ENCODE measurements at places on chromosomes 5 and 9. TPM values are rescaled to one million over a fixed set of nuclear protein-coding genes. Genes with fewer than 3 reads are reported as not detected.

Gene GCNT4
- 2.3 TPM for total RNA-seq

Gene STK32A
- 6.9 TPM for total RNA-seq

Gene PCDHB5
- 9.8 TPM for total RNA-seq

Gene TAF11L4
- total RNA-seq: not detected

Gene IFNA13
- not detected for total RNA-seq

Gene BNC2
- total RNA-seq: 15.8 TPM

- no peak for DNase-seq
Observed at GRCh38 chr9:94952565-94953373, 226.3 kb downstream of the AOPEP start.

DNA sequence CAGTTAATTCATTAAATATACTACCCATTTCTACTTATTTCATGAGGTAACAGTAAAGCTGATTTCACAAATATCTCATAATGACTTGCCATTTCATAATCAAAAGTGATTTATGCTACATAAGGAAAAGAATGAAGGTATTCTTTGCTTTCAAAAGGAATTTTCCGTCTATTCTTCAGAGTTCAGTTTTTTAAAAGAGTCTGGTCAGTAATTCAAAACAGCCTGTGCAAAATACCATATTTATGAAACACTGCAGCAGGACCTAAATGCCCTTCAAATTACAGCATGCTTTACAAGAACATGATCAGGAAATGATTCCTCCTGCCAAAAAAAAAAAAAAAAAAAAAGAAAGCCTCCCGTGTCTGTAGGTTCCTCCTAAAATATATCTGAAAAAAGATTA lies 154.7 kb downstream of the KIAA0825 start:
- no peak for DNase-seq

DNA sequence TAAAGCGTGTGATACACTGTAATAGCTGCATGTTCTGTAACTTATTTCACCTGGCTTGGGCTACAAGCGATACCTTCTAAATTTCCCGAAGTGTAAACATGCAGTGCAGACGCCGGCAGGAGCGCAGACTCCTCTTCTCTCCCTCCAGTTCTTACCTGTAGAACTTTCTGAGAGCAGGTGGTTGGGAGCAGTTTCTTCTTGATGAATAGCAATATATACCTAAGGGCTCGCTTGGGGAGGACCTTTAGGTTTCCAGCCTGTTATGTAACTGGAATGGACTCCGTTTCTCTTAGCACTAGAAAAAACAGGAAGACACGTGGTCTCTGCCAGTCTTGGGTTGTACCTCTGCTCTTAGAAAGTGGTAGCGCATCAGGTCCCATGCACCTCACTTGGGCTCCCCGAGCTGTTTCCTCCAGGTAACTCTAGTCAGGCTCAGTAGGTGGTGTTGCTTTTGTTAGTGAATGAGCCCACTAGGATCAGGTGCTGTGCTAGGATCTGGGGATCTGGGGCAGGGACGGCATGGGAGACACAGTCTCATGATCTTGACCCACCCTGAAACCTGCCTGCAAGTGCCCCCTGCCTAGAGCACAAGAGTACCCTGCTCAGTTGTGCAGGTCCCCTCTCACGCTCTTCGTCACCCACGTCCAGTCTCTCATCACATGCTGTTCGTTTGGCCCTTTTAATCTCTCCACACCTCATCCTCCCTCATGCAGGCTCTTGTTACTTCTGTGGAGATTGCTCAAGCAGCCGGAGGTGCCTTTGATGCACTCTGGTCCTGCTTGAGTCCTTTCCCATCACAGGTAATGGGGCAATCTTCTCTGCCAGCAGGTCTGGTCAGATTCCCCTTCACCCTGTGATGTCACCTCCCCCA lies 2.8 kb downstream of the TENT4A start:
- DNase-seq: peak; percentile 14

GRCh38 chr9:133489253-133490190 lies 10.6 kb upstream of the SLC2A6 start:
- DNase-seq: no peak

DNA sequence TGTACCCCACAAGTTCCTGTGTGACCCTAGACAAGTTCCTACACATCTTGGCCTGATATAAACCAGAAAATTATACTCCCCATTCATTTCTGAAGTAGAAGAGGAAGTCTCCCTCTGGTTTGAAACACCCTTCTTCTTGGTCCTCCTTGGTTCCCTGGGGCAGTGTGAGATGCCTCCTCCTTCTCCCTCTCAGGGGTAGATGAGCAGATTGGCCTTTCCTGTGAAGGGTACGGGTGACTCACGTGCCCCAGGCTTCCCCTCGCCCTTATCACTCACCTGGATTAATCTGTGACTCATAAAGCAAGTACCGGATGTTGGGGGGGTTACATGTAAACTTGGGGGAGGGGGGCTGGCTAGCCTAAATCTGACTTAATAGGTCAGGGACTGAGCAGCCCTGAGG lies 11.1 kb upstream of the AQP3 start:
- no peak for DNase-seq

GRCh38 chr5:112004867-112005622 lies 248.1 kb upstream of the NREP start:
- DNase-seq: no peak

DNA sequence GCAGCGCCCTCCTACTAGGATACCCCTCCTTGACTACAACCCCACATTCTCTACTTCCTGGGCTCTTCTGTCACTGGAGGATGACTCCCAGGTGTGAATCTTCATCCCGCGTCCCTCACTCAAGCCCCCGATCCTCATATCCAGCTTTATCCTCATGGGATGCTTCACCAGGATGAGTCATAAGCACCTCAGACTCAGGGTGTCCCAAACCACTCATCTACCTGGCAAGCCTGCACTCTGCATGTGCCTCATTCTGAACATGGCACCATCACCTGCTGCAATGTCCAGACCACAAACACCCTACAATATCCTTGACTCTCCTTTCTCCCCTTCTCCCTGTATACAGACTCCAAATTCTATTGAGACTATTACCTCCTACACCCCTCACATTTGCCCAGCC lies 1.5 kb upstream of the TGFBI start:
- no peak for DNase-seq

DNA sequence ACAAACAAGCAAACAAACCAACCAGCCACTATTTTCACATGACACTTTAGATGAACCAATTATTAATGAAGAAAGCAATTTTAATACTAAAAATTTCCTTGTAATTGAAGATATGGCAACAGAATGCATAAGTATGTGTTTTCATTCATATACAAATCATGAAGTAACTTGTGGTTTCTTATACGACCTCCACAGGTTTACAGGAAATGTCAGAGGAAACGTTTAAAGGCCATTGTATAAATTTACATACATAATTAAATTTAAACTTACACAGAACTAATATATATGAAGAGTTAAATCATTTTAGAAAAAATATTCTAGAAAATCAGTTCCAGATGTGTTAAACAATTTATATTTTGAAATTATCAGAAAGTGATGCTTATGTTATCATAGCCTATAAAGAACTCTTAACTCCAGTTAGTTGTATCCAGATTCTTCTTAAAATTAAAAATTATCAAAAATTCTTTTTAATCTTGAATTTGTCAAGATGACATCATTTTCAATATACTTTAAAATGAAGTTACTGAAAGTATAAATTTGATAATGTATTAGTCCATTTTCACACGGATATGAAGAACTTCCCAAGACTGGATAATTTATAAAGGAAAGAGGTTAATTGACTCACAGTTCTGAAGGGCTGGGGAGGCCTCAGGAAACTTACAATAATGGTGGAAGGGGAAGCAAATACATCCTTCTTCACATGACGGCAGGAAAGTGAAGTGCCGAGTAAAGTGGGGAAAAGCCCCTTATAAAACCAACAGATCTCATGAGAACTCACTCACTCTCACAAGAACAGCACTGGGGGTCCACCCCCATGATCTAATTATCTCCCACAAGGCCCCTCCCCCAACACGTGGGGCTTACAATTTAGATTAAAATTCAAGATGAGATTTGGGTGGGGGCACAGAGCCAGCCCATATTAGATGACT lies 192.0 kb downstream of the PIK3R1 start:
- no peak for DNase-seq

DNA sequence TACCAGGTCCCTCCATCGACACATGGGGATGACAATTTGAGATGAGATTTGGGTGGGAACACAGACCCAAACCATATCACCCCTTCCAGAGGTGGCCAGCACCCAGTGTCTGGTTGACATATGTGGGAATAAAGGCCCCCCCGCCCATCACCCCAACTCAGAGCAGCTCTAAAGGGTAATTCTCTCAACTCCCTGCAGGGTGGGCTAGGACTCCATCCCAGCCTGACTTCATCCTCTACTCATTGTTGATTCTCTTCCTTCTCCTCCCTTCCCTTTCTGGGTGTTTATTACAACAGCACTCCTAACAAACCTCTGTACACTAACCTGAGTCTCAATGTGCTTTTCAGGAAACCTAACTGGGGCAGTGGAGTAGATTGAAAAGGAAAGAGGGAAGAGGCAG lies 339.9 kb downstream of the ACTL7B start:
- DNase-seq: no peak

- no peak for DNase-seq
Observed at GRCh38 chr5:87164409-87164808, 103.3 kb upstream of the RASA1 start.

GRCh38 chr5:108521841-108522506 lies 140.1 kb upstream of the FBXL17 start:
- no peak for DNase-seq

- DNase-seq: no peak
Observed at GRCh38 chr5:134937526-134937925, 30.2 kb upstream of the CATSPER3 start.

DNA sequence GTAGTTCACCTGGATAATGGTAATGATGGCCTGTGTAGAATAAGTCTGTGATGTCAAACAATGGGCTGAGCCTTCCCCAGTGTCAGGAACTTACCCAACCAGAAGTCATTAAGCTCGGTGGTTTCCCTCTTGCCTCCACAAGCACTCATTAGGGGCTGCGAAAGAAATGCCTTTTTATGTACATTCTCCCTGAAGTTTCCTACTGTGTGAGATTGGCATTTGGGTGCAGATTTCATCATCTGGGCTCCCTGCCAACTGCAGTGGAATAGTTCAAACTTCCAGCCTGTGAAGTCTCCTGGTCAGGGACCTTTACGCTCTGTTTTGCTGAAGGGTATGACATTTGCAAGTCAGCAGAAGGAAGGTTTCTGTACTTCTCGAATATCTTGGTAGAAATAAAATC lies 41.6 kb upstream of the TMEM215 start:
- DNase-seq: no peak

- no peak for DNase-seq
Observed at GRCh38 chr9:34097865-34098264, 28.6 kb downstream of the DCAF12 start.

DNA sequence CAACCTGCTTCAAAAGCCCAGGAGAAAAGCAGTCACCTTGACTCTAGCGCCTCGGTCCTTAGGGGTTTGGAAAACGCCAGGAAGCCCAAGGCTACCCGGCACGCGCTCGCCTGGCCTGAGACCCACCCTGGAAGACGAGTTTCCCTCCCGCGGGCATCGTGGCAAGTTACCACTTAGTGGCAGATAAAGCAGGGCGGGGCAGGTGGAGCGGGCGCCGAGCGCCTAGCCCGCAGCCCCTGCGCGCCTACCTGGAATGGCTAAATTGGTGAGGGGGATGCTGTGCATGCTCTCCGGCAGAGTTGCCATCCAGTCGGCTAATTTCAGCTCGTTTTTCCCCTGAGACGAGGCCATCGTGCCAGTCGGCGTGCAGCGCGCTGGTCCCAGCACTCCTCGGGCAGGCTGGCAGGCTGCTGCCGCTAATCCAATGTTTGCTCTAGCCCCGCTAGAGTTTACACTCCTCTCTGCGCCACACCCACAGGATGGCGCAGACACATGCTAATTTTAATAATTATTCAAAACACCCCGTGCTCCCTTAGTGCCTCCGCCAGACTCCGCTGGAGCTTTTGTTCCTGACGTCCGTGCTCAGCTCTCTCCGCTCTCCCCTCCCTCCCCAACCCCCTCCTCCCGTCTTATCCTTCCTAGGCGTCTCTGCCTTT lies at the start of gene PLCXD3:
Gene PLCXD3 (minus strand): TSS at position 426 of the 656 bp plus-strand sequence. CDS start 75 bp downstream, at position 351.
- DNase-seq: no peak

GRCh38 chr5:104513121-104513602 lies 950.6 kb upstream of the NUDT12 start:
- DNase-seq: no peak

GRCh38 chr5:16625096-16625495 lies 8.3 kb upstream of the RETREG1 start:
- DNase-seq: no peak

DNA sequence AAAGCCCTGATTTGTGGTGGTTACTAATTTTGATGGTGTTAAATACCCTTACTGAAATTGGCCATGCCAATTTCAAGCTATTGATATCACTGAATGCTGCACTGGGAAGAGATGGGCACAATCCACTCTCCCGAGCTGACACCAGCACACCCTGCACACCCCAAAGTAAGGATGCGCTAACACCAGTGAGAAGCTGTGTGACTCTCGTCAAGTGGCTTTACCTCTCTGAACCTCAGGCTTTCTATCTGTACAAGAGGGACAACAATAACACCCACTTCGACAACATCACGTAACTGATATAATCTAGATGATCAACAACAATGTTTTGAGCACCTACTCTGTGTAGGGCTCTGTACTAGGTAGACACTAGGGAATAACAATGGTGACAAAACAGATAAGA lies 8.0 kb upstream of the AKNA start:
- DNase-seq: no peak

DNA sequence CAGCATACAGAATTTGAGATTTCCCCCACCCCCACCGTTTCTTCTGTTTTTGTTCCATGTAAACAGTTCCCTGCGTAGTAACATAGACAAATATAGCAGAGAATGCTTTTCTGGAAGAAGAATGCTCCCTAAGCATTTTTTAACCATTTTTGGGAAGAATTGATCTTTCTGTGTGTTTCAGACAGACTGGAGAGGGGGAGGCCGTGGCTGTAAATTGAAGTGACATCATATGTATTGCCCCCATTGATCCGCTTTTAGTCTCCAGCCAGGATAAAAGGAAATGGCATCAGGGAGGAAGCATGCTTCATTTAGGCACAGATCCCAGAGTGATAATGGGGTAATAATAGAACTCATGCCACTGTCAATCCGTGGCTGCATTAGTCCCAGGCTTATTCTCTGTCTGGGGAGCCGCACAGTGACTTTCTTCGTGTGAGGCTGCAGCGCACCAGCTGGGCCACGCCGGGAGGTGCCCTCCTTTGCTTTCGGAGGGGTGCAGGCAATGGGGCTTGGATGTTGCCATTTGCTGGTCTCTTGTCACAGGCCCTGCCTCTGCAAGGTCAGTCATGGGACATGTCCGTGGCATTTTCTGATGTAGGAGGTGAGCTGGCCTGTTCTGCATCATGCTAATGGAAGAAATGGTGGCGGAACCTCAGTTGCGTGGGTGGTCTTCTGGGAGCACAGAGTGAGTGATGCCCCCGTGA lies 261.5 kb downstream of the FANCC start:
- peak; percentile 16 for DNase-seq

- DNase-seq: peak; percentile 84
Observed at GRCh38 chr9:130451509-130452388, 7.0 kb downstream of the ASS1 start.

DNA sequence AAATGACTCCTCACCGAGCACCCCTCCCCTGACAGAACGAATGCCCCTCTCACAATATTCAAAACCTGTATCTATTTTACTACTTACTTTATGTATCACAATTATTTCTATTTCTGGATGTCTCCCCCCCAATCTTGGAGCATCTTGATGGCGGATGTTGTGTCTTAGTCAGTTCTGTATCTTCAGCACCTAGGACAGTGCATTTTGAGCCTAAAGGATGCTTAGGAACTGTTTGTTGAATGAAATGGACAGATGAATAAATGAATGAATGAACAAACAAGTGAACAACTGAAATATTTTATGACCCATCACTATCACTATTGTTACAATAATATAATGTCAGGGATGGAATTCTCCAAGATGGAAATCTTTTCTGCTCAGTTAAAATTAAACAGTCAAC lies 295.7 kb downstream of the DNAH5 start:
- no peak for DNase-seq
